ENCODE measurements at places on chromosomes 13 and 19.

DNA sequence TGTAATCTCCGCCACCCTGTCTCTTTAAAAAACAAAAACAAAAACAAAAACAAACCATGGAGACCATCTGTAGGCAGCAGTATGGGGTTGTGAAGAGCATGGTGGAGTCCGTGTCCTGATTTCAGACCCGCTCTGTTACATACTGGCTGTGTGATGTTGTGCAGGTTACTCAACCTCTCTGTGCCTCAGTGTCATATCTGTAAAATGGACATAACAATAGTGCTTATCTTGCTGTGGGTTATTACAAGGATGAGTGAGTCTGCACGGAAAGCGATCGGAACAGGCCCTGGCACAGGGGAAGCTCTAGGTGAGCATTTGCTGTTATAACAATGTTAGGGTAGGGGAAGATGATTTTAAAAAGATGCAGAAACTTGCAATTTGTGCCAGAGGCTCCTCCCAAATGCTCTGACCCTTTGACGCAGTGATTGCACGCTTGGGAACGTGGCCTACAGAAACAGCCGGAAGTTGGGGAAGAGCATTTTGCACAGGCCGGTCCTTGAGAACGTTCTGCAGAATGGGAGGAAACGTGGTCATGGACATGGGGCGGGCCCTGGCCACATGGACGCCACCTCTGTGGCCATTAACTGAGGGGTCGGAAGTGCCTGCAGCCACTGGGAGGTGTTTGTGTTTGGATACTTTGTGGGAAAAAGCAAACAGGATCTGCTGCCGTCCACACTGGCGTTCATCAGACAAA is 15.7 kb upstream of the SELENOW start:
- DNase-seq = no peak

- no peak for DNase-seq
These were observed 14.5 kb upstream of the ZBTB32 start for GRCh38 chr19:35689836-35690235.

- DNase-seq = no peak
These were observed 69.9 kb upstream of the RAP2A start for GRCh38 chr13:97364031-97364430.

DNA sequence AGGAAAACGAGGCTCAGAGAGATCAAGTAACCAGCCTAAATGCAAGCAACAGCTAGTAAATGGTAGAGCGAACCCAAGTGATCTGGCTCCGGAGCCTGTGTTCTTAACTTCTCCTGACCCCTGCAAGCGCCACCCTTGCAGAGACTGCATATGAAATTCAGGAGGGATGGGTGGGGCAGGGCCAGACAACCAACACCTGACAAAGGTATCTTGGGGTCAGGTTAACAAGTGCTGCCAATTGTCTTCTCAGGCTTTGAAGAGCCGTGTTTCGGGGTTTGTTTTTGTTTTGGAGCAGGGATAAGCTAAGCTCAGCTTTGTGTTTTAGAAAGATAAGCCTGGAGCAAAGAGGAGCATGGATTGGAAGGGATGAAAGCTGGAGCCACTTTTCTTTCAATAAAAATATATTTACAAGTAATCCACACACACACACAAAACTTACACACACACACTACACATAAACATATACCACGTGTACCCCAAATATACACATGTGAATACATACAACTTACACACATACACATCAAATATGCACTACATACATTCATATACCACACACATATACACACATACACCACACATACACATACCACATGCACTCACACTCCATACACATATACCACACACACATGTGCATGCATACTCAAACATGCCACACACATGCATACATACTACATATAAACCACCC is 722.0 kb downstream of the DIAPH3 start:
- no peak for DNase-seq

- DNase-seq = no peak
These were observed 5.3 kb upstream of the KANK2 start for GRCh38 chr19:11202488-11203193.

DNA sequence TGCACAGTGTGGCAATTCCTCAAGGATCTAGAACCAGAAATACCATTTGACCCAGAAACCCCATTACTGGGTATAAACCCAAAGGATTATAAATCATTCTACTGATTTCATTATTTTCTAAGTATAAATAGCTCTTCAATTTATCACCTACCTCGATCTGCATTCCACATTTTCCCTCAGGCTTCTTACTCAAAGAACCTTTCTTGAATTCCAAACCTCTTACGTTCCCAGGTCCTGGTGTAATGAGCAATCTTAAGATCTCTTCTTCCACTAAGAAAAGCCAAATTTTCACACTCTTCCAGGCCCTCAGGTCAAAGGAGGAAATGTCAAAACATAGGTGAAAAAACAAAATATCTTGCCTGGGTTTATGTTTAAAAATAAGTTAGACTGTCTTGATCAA is 237.3 kb upstream of the GPC6 start:
- no peak for DNase-seq

GRCh38 chr19:1754018-1754635 is 821 bp downstream of the ONECUT3 start:
- no peak for DNase-seq

- DNase-seq = peak; percentile 59
These were observed 407 bp downstream of the RAB3A start for GRCh38 chr19:18203408-18203862.

DNA sequence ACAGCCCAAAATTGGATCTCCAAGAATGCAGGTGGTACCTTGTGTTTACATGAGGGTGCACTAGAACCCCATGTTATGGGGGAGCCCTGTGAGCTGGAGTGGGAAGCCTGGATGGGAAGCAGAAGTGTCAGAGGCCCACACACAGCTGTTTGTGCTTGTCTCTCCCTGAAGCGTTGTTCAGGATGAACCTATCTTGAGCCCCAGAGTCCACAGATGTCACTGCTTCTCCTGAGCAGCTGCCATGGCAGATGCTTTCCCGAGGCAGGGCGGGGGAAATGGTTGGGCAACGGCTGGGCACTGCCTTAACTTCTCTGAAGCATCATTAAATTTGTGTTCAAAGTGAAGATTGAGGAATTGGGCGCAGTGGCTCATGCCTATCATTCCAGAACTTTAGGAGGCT is 17.1 kb upstream of the CHST8 start:
- DNase-seq = no peak

GRCh38 chr19:6890938-6891337 is 3.6 kb downstream of the ADGRE1 start:
- no peak for DNase-seq

DNA sequence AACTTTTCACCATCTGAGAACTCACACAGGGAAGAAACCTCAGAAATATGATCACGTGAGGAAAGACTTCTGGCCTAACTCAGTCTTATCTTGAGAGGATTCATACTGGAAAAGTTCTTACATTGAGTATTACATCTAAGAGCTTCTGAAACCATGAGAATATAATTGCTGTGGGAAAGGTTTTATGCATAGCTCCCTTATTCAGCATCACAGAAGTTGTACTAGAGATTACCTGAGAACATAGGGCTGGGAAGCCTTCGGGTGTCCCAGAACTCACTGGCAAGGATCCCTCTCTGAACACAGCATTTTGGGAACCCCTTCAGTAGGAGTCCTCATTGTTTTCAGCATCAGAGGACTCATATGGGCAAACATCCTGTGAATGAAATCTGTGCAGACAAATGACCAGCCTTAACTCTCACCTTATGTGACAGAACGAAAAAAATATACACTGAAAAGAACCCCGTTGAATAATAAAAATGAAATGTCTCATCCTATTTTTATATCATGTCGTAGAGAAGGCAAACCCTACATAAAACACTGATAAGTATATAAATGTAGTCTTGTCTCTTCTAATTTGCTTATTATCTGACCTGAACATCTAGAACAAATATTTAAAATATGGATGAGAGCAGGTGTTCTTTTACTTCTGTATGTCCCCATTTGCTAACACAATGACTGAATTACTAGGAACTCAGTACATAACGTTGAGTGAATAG is 14.2 kb downstream of the ZNF274 start:
- no peak for DNase-seq

GRCh38 chr13:42594481-42595252 is 20.7 kb downstream of the TNFSF11 start:
- peak; percentile 69 for DNase-seq

All from D341Med (cell line).